NCI-H1417 treated with DMSO at 0.1 percent for 48 hours (cell line): ENCODE measurements at places on chromosomes 2 and 18.

- DNase-seq = no peak
These were observed 83.0 kb upstream of the HS6ST1 start for GRCh38 chr2:128401680-128402079.

DNA sequence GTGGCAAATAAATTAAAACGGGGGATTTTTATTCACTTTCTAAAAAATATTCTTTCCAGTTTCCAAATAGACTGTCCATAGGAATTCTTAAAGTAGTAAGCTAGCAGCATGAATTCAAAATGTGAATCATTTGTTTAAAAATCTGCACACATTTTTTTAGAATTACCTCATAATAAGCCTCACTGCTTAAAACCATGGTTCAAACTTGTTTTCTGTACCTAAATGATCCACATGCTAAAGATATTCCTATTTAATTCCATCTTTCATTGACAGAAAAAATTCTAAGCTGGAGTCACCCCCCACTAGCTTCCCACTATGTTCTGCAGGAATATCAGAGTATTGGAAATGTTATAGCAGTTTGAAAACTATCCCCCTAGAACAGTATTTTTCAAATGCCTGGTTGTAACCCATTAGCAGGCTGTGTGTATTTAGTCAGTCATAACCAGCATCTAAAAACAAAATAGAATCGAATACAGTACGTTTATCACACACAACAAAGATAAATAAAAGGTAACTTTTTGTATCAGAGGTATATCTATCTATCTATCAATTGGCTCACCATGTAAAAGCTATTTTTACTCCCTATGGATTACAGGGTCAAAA lies 11.2 kb upstream of the IKZF2 start:
- no peak for DNase-seq

DNA sequence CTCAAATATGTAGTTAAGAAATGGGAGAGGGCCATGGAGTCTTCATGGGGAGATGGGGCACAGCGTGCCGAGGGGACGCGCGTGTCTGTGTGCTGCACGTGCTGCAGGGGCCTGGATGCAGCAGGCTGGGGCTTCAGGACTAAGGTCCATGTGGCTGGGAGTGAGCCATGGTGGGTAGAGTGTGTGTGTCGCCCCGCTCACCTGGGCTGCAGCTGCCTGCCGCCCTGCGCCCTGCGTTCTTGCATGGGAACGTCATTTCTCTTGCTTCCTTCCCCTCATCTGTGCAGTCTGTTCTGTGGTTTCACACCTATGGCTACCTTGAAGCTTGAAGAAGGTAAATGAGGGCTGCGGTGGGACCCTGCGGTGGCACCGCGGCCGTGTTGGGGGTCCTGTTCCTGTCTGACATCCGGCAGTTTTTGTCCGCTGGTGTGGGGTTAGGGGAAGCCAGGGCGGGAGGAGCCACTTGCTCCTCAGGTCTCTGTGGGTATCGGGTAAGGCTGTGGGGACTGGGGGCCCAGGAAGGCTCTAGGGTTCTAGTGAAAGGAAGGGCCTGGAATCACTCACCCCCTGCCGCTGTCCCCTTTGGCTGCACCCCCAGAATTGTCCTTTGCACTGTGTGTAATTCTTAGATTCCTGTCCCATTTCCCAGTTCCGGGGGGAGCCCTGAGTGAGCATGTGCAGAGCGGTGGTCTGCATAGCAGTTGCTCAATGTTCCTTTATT lies 54.1 kb upstream of the HS6ST1 start:
- DNase-seq = no peak

- no peak for DNase-seq
These were observed 2.2 kb downstream of the MMADHC start for GRCh38 chr2:149585166-149585885.

GRCh38 chr2:161045726-161046125 lies 114.5 kb upstream of the TANK start:
- no peak for DNase-seq

DNA sequence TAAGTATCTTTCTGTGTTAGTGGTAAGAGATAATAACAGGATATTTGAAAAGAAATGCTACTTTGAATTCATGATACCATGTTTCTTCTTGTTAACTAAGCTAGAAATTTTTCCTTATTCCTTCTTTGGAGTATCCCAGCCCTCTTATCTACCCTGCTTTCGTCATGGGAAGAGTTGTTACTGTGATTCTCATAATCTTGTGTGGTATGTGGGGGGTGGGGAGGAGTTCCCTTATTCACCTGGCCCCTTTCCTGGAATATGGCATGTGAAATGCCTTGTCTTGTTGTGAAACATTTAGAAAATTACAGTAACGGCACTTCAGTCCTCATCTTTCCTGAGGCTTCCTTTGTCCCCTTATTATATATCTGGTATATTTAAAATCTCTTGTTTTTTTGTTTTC lies 129.9 kb downstream of the NCOA1 start:
- no peak for DNase-seq

DNA sequence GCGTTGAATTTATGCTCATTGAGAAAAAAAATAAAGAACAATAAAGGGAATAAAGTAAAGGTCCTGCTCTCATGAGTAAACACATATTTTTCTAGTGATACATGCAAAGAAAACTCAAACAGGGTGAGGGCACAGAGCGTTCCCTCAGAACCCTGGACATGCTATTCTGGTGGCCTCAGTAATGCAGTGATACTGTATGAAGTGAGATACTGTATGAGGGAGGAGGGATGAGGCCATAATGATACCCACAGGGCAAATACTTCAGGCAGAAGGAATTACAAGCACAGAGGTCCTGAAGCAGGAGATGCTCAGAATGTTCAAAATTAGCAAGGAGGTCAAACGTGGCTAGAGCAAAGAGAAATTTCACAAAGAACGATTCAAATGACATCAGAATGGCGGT lies 28.4 kb upstream of the RNU4ATAC start:
- no peak for DNase-seq

- no peak for DNase-seq
These were observed 68.9 kb downstream of the PRPF40A start for GRCh38 chr2:152648336-152648735.
